ENCODE measurements at places on chromosomes 2 and 18.

DNA sequence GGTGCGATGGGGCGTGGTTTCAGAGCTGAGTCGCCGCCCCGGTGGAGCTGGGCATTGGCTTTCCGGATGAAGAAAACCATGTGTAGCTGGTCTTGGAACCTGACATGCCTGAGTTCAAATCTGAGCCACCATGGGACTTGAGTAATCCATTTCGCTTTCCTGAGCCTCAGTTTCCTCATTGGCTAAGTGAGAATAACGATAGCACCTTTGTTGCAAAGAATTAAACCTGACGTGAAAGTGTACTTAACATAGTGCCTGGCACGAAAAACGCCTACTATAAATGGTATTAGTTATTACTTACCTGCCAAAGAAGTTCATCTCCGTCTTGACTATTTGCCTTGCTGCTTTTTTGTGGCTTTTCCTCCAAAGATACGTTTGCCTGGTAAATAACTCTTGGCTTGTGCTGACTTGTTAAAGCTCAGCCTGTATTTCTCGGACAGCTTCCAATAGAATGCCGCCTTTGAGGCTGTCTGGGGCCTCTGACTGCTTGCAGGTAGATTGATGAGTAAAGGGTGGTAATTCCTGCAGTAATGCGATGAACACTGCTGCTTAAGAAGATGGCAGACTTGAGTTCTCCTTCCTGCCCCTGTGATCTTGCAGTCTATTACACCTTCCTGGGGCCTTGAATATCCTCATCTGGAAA, 1.3 kb downstream of the CDCA7 start:
- H3K27ac ChIP-seq = peak overlapping the region; percentile 86
- peaks cover 37% of the 10 kb centered on the region for H3K4me1 ChIP-seq
- H3K27me3 ChIP-seq = no peaks in the 10 kb centered on the region
- DNase-seq = peak; percentile 73
- H3K4me3 ChIP-seq = peak overlapping the region; percentile 89

DNA sequence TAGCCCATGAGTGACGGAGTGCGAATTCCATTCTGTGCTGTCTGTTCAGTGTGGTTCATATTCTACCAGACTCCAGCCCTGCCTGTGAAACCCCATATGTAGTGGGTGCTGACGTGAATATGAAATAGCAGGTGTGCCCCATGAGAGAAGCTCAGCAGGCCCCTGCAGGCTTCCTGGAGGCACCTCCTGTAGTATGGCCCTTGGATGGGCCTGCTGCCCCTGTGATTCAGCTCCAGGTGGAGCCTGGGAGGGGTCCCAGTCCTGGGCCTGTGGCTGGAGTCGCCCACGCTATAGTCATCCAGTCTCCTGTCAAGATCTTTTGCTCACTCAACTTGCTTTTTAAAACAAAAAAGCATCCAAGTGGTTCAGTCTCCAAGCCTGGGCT, 125.5 kb downstream of the GLI2 start:
- H3K4me3 ChIP-seq = no peak overlapping the region
- H3K27ac ChIP-seq = no peak overlapping the region
- DNase-seq = no peak
- no peaks in the 10 kb centered on the region for H3K36me3 ChIP-seq

DNA sequence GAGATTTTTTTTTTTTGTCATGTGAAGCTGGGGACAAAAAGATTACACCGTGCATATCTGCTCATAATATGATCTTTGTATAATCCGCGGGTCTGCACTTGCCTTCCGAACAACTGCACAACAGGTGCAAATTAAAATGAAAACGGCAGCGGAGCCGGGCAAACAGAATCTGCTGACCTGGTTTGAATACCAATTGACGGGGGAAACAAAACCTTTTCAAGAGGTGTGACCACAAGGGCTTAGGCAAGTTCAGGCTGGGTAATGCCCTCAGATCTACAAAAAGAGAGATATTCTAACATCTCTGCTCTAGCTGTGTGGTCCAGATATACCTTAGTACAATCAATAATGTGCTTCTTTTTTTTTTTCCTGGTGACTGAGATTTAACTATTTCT, 88.5 kb downstream of the ZEB2 start:
- no peak for DNase-seq
- H3K27me3 ChIP-seq = no peaks in the 10 kb centered on the region
- H3K36me3 ChIP-seq = no peaks in the 10 kb centered on the region
- H3K4me1 ChIP-seq = peaks cover 8% of the 10 kb centered on the region
- no peak overlapping the region for H3K27ac ChIP-seq

GRCh38 chr2:236972491-236973342, 113.0 kb upstream of the COPS8 start:
- DNase-seq = peak; percentile 76
- peak overlapping the region; percentile 69 for H3K27ac ChIP-seq

- H3K4me3 ChIP-seq = no peak overlapping the region
- no peak for DNase-seq
- H3K4me1 ChIP-seq = no peaks in the 10 kb centered on the region
- H3K27ac ChIP-seq = no peak overlapping the region
These were observed 222.4 kb downstream of the LOXHD1 start for GRCh38 chr18:46434629-46435028.

- H3K4me1 ChIP-seq = 0 out of 2 replicates have a peak, but pooled peaks cover 4% of the 10 kb centered on the region
- no peak overlapping the region for H3K27ac ChIP-seq
- H3K27me3 ChIP-seq = no peaks in the 10 kb centered on the region
- DNase-seq = peak; percentile 68
- no peaks in the 10 kb centered on the region for H3K36me3 ChIP-seq
These were observed 239.5 kb downstream of the WDR7 start for GRCh38 chr18:56890632-56891031.

GRCh38 chr2:233007270-233007669, 5.8 kb downstream of the NGEF start:
- no peaks in the 10 kb centered on the region for H3K36me3 ChIP-seq
- H3K4me1 ChIP-seq = peaks cover 26% of the 10 kb centered on the region
- no peak overlapping the region for H3K4me3 ChIP-seq
- H3K27ac ChIP-seq = no peak overlapping the region
- no peak for DNase-seq

- H3K27me3 ChIP-seq = no peaks in the 10 kb centered on the region
- no peak for DNase-seq
- H3K36me3 ChIP-seq = no peaks in the 10 kb centered on the region
- no peak overlapping the region for H3K4me3 ChIP-seq
- H3K27ac ChIP-seq = no peak overlapping the region
- H3K4me1 ChIP-seq = no peaks in the 10 kb centered on the region
These were observed 107.6 kb downstream of the TMEM17 start for GRCh38 chr2:62398356-62398755.

- H3K36me3 ChIP-seq = no peaks in the 10 kb centered on the region
- no peak for DNase-seq
- no peak overlapping the region for H3K27ac ChIP-seq
- H3K4me3 ChIP-seq = no peak overlapping the region
- H3K4me1 ChIP-seq = no peaks in the 10 kb centered on the region
These were observed 563.8 kb upstream of the NETO1 start for GRCh38 chr18:73431620-73432019.

DNA sequence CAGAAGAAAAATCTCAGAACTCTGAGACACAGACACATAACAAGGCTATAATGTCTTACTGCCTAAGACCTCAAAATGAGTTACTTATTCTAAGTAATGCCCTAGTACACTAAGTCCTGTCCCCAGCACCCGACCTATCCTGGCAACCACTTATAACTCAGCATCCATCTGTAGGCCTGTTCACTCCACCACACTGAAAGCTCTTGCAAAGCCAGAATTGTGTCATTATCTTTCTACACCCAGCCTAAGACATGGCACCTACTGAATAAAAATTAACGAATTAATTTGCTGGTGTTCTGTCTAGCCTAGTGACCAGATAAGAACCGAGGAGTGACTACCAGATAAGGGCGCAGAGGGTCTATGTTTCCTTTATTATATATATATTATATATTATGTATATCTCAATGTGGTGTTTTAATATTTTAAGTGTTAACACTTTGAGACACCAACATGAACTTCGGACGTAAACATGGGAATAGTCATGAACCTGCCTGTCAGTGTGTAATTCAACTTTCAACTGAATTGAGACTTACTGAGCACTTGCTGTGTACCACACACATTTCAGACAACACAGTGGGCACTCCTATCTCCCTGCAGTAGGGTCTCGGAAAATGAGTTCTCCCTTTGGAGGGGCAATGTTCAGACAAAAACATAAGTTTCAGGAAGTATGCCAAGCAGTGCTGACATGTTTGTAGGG, 27.7 kb downstream of the TMEM131 start:
- no peaks in the 10 kb centered on the region for H3K27me3 ChIP-seq
- peaks cover 60% of the 10 kb centered on the region for H3K4me1 ChIP-seq
- no peak for DNase-seq
- peak overlapping the region; percentile 3 for H3K27ac ChIP-seq

GRCh38 chr2:157761520-157761919, 114.6 kb downstream of the ACVR1 start:
- no peak overlapping the region for H3K27ac ChIP-seq
- no peaks in the 10 kb centered on the region for H3K27me3 ChIP-seq

GRCh38 chr2:126828491-126828890, 70.2 kb upstream of the TEX51 start:
- no peak for DNase-seq
- peaks cover 2% of the 10 kb centered on the region for H3K27me3 ChIP-seq
- no peaks in the 10 kb centered on the region for H3K4me1 ChIP-seq
- no peaks in the 10 kb centered on the region for H3K36me3 ChIP-seq
- H3K4me3 ChIP-seq = no peak overlapping the region

All from HepG2 (cell line).